ENCODE measurements at places on chromosomes 3 and 15.

DNA sequence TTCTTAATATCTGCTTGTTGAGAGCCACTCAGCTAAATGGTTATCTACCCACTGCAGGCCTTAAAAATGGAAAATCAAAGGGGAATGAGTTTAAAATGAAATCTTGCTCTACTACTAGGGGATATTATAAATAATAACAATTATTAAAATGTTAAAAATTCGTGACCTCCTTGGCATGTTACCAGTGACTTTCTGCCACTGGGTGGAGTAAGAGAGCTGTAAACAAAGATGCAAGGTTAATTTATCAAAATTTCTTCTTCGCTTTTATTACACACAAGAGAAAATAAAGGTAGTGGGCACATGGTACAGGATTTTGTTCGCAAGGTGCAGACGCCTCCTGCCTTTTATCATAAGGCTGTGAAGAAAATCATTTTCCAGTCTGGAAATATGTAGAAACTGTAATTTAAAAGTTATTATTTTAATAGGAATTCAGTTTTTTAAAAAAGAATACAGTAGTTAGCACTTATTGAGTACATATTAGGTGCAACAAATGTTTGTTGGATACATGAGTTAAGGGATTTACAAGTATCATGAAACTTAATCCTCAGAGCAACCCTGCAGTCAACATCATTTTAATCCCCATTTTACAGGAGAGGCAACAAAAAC lies 272.6 kb downstream of the SUCLG2 start:
- no peak for DNase-seq

DNA sequence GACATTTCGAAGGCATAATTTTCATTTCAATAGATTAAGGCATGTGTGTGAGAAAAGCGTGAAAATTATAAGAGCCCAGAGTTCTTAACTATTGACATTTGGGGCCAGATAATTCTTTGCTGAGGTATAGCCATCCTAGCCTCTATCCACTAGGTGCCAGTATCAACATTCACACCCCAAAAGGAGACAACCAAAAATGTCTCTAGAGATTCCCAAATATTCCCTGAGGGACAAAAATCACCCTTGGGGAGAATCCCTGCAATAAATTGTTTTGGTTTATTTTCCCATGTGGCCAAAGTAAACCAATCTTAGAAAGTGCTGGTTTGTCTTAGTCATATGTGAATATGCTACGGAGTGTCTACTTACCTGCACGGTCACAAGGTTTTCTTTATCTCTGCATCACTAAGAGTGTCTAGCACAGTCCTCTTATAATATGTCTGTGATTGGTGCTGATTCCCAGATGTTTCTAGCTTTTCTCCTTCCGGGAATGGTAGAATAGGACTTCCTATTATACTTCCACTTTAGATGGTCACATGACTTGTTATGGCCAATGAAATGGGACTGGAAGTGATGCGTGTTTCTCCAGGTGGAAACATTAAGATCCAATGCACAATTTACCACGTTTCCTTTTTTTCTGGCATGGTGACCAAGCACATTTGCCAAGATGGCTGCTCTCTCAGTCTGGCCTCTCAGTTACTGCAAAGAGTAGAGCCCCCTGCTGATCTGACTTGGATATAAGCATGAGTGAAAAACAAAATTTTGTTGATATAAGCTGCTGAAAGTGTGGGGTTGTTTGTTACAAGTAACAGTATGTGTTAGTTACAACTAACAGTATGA lies 8.0 kb upstream of the KBTBD8 start:
- no peak for DNase-seq

- no peak for DNase-seq
Measured at GRCh38 chr3:116563351-116563750, 118.1 kb upstream of the LSAMP start.

DNA sequence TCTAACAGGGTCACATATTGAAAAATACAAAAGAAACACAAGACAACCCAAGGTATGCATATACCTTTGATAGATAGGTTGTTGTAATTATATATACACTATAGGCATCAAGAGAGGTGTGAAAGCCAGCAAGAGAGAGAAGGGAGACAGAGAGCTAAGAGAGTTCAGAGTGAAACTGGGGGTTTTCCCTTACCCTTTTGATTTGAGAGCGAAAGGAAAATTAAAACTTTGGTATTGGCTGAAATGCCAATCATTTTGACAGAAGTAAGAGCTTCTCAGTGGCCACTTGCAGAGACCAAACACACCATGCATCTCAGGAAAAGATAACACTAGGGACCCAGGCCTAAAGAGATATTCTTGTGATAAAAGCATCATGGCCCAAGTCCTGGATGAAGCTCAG lies 183.6 kb downstream of the SHOX2 start:
- DNase-seq = no peak

DNA sequence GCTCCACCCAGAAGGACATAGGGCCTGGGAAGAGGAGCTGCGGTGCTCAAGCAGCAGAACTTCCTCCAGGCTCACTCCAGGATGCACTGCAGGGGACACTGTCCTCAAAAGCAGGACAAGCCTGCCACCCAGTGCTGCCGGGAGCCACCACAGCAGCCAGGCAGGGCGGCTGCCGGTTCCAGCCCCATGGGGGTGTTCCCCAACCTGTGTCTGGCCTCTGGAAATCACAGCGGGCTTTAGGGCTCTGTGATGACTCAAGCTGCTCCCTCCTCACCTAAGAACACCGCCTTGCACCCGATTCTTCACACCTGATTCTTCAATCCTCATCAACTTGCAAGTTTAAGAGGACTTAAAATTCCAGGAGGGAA lies 71.9 kb upstream of the SLC6A11 start:
- no peak for DNase-seq

GRCh38 chr15:34154725-34155204 lies 52.9 kb downstream of the PGBD4 start:
- no peak for DNase-seq

All from activated T-helper 2 cell treated with anti-CD3 and anti-CD28 coated beads, Interferon-gamma antibody, Interleukin-2, Interleukin-4, amounts not matched to agents 10 μg/mL and 5 μg/mL and 100 μg/mL, durations not matched to agents 14 hours and 24 hours and 36 hours (primary cell).